ENCODE measurements at places on chromosomes 7 and 10.

DNA sequence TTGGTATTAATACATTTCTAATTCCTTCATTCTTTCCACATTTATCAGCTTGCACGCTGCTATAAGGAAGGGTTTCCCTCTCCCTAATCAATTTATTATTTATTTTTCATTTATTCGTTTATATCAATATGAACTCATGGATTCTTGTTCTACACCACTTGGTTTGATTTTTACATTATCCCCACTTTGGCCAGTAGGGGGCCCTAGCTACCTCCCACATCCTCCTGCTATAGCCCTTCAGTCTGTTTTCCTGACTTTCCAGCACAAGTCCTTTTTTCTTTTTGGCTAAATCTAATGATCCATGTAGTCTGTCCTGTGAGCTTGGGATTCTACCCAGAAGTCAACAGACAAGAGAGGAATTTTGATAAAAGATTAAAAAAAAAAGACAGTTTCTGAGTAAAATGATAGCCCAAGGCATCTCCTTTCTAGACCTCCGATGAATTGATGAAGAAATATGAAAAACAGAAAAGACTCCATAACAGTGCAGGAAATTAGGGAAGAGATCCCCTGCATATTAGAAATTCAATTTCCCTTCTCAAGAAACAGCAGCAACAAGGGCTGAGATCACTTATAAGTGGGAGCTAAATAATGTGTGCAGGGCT is 47.7 kb downstream of the LYZL2 start:
- no peak for DNase-seq

DNA sequence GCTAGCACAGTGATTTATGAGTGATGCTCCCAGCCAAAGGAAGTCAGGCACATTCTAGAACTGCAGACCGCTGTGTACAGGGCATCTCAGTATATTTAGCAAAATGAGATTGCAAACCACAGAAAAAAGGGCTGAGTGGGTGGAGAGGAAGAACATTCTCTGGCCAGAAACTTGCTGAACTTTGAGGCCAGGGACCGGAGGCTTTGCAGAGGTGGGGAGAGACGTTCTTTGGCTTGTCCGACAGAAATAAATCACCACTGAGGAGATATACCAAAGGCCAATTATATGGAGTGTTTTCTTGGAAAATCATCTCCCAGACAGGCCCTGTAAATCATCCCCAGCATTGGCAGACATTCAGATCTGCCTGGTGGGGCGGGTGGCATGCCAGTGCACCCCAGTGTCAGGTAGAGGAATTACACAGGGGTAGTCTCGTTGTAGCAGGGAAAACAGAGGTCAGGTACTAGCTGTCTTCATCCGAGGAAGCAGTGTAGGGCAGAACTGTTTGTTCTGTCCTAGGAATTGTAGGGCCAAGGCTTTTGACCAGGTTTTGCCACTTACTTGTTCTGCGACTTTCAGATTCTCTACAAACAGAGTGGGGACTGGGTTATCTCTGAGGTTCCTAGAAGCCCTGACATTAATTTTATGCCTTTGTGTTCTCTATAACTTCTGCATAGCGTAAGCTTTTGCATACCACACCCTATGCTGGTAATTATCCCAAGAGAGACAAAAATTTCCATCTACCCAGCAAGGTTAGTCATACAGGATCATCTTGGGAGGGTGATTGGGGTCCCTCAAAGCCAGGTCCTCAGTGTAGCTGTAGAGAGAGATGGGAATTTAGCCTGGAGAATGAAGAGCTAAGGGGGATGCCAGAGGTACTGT is 655.6 kb downstream of the LRMDA start:
- DNase-seq, result no peak

- DNase-seq, result peak; percentile 34
Measured at GRCh38 chr10:100653957-100654781, 91.2 kb upstream of the PAX2 start.

- no peak for DNase-seq
Measured at GRCh38 chr7:80443325-80443724, 68.5 kb downstream of the GNAT3 start.

DNA sequence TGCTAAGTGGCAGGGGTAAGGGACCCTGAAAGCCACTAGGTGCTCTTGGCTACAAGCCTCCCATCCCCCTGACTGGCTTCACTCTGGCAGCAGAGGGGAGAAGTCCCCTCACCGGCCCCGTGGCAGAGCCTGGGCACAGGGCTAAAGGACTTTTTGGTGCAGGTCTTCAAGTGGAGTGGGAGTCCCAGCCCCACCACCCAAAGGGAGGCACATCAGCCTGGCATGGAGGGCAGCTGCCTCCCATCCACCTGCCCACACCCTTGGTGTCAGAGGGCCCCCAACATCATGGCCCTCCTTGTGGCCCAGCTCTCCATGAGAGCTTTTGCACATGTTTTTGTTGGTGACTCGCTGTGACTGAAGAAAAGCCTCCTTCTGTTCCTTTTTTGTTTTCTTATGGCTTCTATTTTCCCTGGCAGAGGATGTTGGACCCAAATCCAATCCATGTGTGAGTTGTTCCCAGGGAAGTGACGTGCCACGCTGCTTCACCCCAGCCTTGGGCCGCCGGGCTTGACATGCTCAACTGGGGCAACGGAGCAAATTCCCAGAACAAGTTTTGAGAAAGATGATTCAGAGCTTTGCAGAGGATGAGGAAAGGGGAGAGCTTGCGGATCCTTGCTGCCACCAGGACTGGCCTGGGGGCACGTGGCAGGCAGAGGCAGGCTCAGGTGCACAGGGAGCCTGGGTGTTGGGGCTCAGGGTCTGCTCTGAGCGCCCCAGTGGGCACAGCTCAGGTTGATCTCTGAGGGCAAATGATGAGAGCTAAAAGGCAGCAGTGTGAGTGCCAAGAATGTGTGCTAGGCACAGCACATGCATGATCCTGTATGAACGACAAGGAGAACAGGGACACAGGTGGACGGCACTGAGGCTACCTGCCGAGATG is 1.9 kb upstream of the AEBP1 start:
- no peak for DNase-seq

- no peak for DNase-seq
Measured at GRCh38 chr10:102121739-102122372, 1.7 kb upstream of the LDB1 start.

- DNase-seq, result no peak
Measured at GRCh38 chr7:108347616-108348015, 108.6 kb downstream of the NRCAM start.

DNA sequence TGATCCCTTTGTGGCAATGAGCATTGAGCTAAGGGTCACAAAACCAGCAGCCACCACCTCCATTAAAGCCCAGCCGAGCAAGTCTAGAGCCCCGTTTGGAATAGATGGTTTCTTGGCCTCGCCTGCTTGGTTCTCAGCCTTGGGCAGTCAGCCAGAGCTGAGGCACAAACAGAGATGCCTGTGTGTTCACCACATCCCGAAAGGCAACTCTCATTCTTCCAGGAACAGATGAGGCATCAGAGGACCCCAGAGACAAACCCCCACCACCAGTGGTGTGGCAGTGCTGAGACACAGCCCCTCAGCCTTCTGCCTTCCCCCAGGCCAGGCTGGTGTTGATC is 203.3 kb upstream of the ZMIZ1 start:
- DNase-seq, result no peak

- no peak for DNase-seq
Measured at GRCh38 chr7:27245124-27245797, 2.7 kb downstream of the EVX1 start.

DNA sequence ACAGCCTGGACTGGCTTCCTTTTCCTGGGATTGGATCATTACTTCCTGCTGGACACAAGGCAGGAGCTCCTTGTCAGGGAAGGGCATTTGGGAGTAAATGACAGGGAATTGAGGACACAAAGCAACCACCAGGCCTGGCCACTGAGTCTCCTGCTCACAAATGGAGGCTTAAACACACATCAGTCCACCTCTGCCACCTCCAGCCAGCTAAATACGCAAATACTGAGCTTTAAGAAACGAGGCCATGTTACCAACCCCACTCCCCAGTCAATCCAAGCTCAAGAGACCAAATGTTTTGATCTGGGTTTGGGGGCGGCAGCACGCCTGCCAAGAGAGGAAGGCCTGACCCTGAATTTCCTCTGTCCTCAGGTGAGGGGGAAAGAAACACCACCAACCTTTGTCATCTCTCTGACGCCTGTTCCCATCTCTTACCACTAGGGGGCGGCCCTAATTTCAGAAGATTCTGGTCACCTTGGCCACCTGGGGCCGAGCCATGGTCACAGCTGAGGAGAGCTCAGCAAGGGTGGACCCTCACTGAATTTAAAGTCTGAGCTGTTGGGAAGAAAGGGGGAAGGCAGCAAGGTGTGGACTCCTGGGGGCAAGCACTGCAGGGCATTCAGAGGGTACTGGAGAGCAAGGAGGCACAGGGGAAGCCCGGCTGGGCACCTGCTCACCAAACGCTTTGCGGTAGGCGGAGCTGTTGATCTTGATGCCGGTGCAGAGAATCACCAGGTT is 16.5 kb downstream of the AIFM2 start:
- DNase-seq, result peak; percentile 41

- DNase-seq, result no peak
Measured at GRCh38 chr10:128568990-128569945, 443.0 kb upstream of the MKI67 start.

- DNase-seq, result no peak
Measured at GRCh38 chr10:86646933-86647332, 7.4 kb upstream of the OPN4 start.

GRCh38 chr10:127945341-127945758 is 38.4 kb downstream of the PTPRE start:
- DNase-seq, result peak; percentile 47
